ENCODE measurements at places on chromosomes 2 and 18.

DNA sequence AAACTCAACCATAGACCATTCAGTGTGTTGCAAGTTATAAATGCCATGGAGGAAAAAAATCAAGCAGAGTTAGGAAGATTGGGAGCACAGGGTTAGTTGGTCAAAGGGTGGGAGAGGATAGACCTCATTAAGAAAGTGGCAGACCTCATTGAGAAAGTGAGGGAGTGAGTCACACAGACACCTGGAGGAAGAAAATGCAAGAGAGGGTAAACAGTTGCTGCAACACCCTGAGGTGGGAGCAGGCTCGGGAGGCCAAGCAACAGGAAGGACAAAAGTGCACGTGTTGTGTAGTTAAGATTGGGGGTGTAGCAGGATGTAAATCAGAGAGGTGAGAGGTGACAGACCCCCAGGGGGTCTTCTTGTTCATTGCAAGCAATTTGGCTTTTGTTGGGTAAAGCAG lies 6.4 kb downstream of the IL1RL1 start:
- no peak for DNase-seq

DNA sequence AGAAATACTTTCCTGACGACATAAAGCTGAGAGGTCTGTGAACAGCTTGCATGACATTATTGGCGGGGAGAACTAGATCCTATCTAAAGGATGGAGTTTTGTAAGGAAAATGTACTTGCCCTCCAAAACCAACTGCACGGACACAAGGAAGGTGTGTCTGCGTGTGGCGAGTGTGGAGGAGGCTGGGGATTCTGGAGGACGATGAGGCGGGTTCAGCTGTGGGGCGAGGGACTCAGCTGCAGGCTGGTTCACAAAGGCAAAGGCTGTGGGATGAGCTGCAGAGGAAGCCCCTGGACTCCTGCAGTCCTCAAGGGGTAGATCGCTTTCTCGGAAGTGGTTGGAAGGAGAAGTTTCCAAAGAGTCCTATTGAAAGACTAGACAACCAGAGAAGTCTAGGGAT lies 48.2 kb downstream of the ACKR3 start:
- no peak for DNase-seq

- DNase-seq: no peak
These were observed 257.9 kb downstream of the DYSF start for GRCh38 chr2:71711133-71711855.

- no peak for DNase-seq
These were observed 29.9 kb upstream of the NAPG start for GRCh38 chr18:10495936-10496335.

DNA sequence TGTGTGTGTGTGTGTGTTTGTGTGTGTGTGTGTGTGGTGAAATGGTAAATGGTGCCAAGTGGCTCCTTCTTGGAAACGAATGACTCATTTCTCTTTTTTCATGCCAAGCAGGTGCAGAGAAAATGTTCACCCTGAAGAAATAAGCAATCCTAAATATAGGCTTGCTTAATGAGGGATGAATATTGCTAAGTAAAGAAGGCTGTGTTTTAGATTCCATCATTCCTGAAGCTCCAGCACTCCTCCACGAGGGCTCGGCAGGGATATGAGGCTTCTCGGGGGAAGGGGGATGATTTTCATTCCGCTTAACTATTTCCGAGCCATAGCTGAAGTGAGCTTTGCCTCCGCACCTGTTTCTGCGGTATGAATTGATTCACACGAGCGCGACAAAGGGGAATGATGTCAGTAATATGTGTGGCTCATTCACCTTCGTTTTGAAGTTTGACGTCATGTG lies 72.9 kb downstream of the TSN start:
- peak; percentile 4 for DNase-seq

DNA sequence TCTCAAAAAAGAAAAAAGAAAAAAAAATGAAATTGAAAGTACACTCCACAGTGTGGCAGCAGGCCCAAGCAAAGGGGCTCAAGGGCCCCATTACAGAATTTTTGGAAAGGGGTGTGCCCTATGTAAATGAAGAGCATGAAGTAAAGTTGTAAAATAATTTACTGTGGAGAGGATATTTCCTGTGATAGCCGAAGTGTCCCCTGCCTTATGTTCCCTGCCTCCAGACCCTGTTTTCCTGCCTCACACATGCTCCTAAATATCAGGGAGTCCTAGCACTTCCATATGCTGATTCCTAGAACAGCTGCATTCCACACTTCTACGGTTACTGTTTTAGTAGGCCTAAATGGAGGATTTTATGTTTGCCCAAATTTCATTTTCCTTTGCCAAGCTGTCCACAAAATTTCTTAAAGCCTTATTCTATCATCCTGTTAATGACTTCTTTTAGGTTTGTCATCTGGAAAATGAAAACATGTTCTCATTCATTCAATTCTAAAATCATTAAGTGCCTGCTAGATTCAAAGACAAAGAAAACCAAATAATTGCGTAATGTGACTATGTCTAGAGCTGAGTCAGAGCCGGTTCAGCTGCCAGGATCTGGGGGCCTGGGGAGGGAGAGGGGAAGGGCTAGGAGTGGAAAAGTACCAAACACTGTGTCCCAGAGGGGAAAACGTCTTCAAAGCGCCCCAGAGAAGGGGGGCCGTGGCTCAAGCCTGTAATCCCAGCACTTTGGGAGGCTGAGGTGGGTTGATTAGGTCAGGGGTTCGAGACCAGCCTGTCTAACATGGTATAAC lies 25.9 kb upstream of the IMPA2 start:
- no peak for DNase-seq

DNA sequence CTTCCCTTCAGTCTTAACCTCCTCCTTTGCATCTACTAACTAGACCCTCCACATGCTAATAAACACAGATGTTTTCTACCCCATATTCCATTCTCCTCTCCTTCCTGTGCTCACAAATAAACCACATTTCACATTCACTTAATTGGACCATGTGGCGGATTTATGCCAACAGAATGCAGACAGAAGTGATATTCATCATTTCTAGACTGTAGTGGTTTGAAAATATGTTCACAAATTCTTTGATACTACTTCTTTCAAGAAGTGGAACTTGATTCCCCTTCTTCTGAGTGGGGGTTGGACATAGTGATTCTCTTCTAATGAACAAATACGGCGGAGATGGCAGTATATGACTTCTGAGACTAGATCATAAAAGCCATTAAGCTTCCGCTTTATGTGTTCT lies 73.5 kb upstream of the SPTBN1 start:
- DNase-seq: no peak

GRCh38 chr2:165933211-165933910 lies 20.2 kb downstream of the TTC21B start:
- no peak for DNase-seq

DNA sequence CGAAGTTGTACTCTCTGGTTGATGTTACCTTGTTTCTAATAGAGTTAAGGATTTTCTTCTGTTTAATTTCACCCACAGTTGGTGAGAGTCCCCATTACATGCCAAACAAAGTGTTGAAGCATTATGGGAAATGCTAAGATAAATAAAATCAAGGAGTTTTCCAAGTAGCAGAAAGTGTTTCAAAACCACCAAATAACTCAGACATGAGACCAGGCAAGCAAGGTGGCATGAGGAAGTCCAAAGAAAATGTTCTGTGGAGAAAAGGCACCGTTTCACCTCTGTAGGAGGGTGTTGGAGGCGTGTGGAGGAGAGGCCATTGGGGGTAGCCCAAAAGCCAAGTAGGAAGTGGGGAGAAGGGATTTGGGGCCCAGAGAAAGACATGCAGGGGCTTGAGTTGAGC lies 8.7 kb downstream of the CFAP221 start:
- DNase-seq: no peak

DNA sequence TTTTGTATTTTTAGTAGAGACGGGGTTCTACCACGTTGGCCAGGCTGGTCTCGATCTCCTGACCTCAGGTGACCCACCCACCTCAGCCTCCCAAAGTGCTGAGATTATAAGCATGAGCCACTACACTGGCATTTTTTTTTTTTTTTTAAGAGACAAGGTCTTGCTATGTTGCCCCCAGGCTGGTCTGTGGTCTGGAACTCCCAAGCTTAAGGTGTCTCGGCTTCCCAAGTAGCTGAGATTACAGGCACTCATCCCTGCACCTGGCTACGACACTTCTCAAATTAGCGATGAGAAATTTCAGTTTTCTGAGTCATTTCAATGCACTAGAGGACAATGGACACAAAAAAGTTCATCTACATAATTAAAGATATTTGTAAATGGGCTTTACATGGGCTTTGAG lies 36.6 kb upstream of the TCF7L1 start:
- DNase-seq: no peak

DNA sequence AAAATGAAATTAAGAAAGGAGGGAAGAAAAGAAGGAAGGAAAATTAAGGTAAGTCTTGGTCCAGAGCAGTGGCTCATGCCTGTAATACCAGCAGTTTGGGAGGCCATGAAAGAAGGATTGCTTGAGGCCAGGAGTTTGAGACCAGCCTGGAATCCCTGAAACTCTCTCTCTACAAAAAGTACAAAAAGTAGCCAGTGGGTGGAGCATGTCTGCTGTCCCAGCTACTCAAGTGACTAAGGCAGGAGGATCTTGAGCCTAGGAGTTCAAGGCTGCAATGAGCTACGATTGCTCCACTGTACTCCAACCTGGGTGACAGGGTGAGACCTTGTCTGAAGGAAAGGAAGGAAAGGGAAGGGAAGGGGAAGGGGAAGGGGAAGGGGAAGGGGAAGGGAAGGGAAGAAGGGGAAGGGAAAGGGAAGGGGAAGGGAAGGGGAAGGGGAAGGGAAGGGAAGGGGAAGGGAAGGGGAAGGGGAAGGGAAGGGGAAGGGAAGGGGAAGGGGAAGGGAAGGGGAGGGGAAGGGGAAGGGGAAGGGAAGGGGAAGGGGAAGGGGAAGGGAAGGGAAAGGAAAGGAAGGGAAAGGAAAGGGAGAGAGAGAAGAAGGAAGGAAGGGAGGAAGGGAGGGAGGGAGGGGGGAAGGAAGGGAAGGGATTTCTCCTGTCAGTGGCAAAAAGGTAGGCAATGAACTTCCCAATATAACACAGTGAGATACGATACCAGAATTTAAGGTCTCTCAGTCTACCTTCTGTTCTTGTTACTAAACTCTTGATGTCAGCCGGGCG lies 412.8 kb downstream of the CMPK2 start:
- no peak for DNase-seq

DNA sequence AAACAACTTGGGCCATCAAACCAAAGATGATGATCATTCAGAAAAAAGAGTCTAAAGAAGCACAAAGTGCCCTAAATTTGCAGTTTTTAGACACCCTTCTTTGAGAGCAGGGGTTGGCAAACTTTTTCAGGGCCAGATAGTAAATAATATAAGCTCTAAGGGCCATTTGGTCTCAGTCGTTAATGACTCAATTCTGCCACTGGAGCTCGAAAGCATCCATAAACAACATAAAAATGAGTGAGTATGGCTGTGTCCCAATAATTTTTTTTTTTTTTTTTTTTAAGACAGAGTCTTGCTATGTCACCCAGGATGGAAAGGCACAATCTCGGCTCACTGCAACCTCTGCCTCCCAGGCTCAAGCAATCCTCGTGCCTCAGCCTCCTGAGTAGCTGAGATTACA lies 152.3 kb downstream of the DTNB start:
- DNase-seq: no peak

- no peak for DNase-seq
These were observed 81.6 kb downstream of the MEIS1 start for GRCh38 chr2:66516499-66516898.

DNA sequence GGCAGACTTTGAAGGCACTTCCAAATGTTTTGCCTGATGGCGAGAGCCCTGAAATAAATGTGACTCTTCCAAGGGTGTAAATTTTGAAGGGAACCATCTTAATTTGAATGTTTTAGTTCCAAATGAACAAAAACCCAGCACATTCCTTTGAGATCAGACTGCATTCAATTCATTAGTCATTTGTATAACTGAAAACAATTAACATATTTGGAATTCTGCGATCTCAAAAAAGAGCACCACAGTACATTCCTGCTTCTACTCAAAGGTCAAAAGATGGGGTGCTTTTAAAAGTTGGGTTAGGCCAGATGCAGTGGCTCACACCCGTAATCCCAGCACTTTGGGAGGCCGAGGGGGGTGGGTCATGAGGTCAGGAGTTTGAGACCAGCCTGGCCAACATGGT lies 38.2 kb upstream of the CHRNA1 start:
- no peak for DNase-seq

DNA sequence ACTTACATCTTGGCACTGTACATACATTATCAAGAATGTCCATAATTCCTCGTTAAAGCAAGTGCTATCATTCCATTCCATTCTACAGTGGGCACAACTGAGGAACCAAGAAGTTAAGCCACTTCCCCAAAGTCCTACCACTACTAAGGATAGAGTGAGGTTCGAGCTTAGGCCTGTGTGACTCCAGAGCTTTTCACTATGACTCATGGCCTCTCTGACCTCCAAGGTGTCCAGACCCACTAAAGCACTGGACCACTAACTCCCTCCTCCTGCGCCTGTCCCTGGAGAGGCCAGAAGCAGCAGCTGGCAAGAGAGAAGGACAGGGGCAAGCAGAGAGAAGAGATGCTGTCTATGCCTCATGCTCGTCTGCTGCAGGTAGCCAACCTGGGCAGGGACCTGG lies 117.0 kb downstream of the ZBTB7C start:
- no peak for DNase-seq

DNA sequence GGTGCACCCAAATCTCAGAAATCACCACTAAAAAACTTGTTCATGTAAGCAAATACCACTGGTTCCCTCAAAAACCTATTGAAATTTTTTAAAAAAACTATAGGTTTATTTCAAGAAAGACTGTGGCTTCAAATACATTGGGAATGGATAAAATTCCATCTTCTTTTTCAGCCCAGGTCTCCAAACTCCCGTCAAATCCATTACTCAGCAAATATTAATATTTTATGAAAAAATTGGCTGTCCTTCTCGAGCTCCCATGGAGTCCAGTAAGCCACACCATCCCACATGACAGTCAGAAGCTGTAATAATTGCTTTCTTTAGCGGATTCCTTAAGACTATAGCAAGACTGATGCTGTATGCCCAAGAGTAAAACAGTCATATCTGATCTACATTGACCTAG lies 204.4 kb upstream of the DOK6 start:
- no peak for DNase-seq

GRCh38 chr2:37191747-37192146 lies 3.3 kb upstream of the SULT6B1 start:
- no peak for DNase-seq

DNA sequence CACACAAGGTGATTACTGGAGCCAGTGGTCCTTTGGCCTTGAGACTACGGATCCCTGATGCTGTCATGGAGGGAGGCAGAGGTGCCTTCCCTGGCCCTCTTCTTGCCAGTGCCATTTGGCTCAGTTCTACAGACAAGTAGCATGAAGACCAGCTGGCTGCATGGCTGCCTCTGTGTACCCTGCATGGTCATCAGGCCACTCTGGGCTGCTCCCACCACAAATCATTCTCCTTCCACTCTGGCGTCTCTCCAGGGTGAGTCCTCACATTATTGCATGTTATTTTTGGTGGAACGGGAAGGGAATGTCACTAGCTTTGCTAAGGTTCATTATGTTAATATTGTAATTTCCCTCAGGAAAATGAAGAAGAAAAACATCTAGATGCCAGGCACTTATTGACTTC lies 229.8 kb downstream of the VAPA start:
- DNase-seq: no peak

DNA sequence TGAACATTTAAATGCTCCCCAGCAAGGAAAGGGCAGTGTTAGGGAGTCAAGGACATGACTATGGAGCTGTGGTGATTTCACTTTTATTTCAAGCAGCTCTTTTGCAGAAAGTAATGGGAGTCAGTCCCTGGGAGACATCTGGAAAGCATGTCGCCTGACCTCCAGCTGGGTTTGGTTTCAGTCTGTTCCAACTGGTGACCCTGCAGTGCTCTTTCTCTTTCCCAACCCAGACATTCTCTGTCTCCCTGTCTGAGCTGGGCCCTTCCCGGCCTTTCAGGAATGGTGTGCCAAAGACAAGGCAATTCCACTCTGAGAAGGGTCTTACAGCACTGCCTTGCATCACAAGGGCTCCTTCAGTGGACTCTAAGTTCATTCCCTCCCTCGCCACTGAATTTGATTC lies 323.2 kb downstream of the OSR1 start:
- DNase-seq: no peak

GRCh38 chr2:99970292-99970868 lies 172.0 kb downstream of the AFF3 start:
- no peak for DNase-seq

Measured in COR-L47 (cell line).